Type B pancreatic cell (in vitro differentiated cells): ENCODE measurements at places on chromosomes 7 and 10. TPM values are rescaled to one million over a fixed set of nuclear protein-coding genes. Genes with fewer than 3 reads are reported as not detected.

Gene ENO4
- total RNA-seq, result 1.4 and 4.4 TPM in 2 replicates

Gene CUZD1
- total RNA-seq, result 0.86 TPM in 1 of 2 replicates, not detected in the other

Gene SCART1
- total RNA-seq, result 1.2 and 1.4 TPM in 2 replicates

Gene TMEM176A
- 90.1 and 106 TPM in 2 replicates for total RNA-seq

Gene TRIM50
- 0.76 and 4.6 TPM in 2 replicates for total RNA-seq

Gene EVX1
- 0.41 and 0.71 TPM in 2 replicates for total RNA-seq

Gene SEMA3C
- 67.8 and 94.9 TPM in 2 replicates for total RNA-seq

Gene TCF7L2
- total RNA-seq, result 25.1 and 39.7 TPM in 2 replicates

DNA sequence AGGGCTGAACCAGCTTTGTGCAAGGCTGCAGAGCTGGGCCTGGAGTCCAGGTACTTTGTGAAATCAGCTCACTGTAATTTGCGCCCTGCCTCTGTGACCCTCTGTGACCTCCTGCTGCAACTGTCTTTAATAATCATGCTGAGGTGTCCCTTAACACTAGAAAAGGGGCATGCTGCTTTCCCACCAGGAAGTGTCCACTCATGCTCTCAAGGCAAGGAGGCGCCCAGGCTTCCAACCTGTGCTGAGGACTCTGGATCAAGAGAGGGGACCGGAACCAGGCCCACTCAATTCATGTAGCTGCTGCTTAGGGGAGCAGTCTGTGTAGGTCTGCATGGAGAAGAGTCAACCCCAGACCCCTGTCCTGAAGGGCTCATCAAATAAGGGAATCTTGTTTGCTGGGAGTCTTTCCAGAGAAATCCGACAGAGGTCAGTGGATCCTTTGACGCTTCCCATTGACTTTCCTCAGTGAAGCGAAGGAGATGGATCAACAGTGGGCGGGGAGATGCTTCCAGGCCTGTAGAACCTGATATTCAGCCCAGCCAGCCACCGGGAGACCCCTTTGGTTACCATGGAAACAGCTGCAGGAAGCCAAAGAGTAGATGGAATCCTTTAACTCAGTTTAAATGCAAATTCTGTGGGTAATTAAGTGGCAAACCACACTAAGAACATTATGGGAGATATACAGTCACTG lies 945.9 kb downstream of the GRID1 start:
- no peak for DNase-seq

- DNase-seq, result no peak
Measured at GRCh38 chr10:75272094-75272493, 36.3 kb upstream of the COMTD1 start.

- DNase-seq, result peak; percentile 62
Measured at GRCh38 chr10:1155791-1156615, 99.8 kb downstream of the WDR37 start.

DNA sequence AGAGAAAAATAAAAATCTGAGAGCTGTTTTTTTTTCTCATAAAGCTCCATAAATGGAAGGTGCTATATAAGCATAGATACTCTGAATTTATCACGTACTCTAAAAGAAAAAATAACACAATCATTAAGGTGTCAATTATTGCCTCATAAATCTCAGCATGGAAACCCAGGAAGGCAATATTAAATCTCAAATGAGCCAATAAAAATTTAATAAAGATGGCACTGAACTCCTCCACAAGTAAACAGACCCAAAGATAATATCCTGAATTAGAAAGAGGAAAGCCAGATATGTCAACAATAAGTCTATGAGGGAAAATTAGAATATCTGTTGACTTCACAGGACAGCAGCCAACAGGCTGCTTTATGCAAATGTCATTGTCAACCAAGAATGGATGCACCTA lies 66.5 kb downstream of the CDK6 start:
- DNase-seq, result no peak

GRCh38 chr10:132274581-132274980 lies 33.2 kb downstream of the STK32C start:
- no peak for DNase-seq

GRCh38 chr10:78078539-78079330 lies 45.1 kb downstream of the RPS24 start:
- DNase-seq, result no peak

DNA sequence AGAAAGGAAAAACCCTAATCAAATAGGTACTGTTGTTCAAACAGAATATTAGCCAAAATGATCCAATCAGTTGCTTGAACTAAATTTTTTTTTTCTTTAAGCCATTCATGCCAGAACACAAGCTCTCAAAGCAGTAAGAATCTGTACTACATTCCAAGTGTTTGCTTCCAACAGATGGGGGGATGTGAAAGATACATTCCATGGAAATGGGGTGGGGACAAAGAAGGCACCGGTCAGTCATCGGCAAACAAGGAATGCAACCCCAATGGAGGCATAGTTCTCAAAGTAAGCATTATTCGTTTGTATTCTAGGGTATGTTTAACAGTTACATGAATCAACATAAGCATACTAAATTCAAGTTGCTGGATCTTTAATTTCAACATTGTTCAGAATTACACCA lies 32.5 kb downstream of the C10orf143 start:
- DNase-seq, result no peak

DNA sequence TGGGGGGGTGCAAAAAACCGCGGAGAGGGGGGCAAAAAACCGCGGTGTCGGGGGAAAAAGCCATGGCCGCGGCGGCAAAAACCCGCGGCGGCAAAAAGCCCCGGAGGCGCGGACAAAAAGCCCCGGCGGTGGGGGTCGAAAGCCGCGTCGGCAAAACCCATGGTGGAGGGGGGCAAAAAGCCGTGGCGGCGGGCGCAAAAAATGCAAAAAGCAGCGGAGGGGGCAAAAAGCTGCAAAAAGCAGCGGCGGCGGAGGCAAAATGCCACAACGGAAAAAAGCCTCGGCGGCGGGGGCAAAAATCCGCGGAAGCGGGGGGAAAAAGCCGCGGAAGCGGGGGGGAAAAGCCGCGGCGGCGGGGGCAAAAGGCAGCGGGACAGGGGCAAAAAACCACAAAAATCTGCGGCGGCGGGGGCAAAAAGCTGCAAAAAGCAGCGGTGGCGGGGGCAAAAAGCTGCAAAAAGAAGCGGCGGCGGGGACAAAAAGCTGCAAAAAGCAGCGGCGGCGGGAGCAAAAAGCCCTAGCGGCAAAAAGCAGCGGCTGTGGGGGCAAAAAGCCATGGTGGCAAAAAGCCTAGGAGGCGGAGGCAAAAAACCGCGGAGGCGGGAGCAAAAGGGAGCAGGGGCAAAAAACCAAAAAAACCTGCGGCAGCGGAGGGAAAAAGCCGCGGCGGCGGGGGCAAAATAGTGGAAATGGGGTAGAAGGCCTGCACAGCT lies 418.9 kb downstream of the ZNF716 start:
- no peak for DNase-seq

- DNase-seq, result no peak
Measured at GRCh38 chr7:103031781-103032180, 42.8 kb downstream of the FBXL13 start.

GRCh38 chr10:97333601-97334369 lies 744 bp downstream of the FRAT2 start:
- no peak for DNase-seq

DNA sequence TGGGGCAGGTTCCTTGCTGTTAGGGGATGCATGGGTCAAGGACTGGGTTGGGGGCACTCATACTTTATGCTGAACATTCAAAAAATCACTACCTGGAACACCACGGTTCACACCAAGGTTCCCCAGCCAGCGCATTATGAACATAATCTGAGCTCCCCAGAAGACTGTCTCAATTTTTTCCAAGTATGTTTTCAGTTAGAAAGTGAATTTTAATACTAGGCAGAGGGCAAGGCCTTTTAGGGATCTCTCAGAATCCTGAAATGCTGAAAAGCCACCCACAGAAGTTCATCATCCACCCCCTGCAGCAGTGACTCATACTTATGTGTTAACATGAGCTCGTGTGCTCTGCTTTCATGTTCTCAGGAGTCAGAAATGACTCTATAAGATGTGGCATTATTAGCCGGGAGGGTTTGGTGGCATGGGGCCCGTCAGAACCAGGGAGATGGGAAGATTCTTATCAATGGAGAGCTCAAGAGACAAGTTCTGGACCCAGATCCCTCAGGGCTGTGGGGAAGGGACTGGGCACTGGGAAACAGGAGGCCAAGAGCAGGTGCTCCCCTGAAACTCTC lies 185.2 kb upstream of the ITGB1 start:
- no peak for DNase-seq

DNA sequence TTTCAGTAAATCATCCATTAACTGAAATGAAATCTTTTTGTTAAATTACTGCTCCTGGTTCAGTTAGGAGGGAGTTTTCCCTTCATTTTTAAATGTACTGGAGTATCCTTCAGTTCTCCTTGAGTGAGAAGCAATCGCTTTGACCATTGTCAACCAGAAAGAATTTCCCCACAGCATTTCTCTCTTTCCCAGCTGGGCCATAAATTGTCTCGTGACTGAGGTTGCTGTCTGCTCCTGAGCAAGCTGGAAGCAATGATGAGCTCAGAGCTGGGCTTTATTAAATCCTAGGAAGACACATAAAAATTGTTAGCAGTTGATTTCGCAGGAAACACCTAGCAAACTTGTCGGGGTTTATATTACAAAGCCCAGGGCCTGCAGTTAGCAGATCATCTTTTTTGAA lies 102.0 kb upstream of the INSYN2A start:
- no peak for DNase-seq

GRCh38 chr7:143375298-143376034 lies 5.7 kb upstream of the ZYX start:
- DNase-seq, result no peak

DNA sequence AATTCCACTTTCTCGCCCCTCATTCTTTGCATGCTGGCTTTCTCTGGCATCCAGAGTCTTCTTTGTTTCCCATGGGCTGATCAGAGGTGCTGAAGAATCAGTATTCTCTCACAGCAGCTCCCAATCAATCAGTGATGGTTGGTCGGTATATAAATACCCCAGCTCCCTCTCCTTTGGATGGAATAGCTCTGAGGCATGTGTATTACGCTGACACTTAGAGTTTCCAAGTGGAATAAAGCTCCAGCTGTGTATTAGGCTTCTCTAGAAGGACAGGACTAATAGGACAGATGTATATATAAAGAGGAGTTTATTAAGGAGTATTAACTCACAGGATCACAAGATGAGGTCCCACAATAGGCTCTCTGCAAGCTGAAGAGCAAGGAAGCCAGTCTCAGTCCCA lies 218.3 kb upstream of the GRB10 start:
- DNase-seq, result no peak

GRCh38 chr7:123533929-123534382 lies 439 bp downstream of the IQUB start:
- DNase-seq, result no peak

GRCh38 chr10:63355682-63356081 lies 110.1 kb downstream of the JMJD1C start:
- no peak for DNase-seq

DNA sequence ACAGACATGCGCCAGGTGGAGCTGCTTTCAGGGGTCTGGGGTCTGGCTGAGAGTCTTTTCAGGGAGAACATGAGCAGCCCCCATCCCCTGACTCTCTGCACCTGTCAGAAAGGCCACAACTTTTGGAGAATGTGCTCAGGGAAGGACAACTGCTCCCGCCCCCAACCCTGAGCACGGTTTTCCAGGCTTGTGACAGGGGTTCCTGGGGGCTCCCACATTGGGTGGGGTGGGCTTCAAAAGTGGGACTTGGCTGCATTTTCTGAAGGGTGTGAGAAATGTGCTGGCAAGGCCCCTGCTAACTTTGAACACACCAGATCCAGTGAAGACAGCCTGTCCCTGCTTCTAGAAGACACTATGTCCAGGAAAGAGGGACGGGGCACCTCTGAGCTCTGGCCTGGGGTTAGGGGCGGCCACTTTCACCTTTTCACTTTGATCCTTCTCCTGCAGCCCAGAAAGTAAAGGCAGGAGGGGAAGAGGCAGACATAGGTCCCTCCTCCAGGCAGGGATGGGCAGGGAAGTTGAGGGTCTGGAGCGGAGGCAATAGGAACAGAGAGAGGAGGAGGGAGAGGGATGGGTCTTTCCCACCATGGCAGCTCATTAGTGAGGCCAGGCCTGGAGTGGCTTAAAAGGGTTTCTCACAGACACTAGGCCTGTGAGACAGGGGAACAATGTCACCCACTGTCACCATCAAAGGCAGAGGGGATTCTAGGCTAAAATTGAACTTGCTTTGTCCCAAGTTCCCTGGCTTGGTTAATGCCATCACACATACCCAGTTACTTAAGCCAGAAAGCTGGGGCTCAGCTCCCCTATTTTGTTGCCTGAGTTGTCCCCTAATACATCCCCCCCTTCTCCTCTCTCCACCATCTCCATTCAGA lies 1.5 kb downstream of the KCP start:
- DNase-seq, result no peak

DNA sequence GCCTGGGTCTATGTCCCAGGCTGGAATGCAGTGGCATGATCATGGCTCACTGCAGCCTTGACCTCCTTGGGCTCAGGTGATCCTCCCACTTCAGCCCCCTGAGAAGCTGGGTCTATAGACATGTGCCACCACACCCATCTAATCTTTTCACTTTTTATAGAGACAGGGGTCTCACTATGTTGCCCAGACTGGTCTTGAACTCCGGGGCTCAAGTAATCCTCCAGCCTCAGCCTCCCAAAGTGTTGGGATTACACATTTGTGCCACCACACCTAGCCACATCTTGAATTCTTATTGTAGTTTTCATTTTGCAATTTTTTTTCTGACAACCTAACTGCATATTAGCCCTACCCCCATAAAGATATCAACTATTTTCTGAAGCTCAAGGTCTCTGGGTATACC lies 18.4 kb upstream of the COL1A2 start:
- DNase-seq, result no peak

GRCh38 chr7:44078521-44078920 lies 3.8 kb downstream of the POLM start:
- DNase-seq, result no peak

- peak; percentile 40 for DNase-seq
Measured at GRCh38 chr7:151176401-151176800, 8.9 kb upstream of the GBX1 start.

GRCh38 chr10:50679149-50679548 lies 55.4 kb upstream of the SGMS1 start:
- DNase-seq, result no peak
